Germinal center (tissue), 1 donor: ENCODE measurements at places on chromosomes 7 and 10.

DNA sequence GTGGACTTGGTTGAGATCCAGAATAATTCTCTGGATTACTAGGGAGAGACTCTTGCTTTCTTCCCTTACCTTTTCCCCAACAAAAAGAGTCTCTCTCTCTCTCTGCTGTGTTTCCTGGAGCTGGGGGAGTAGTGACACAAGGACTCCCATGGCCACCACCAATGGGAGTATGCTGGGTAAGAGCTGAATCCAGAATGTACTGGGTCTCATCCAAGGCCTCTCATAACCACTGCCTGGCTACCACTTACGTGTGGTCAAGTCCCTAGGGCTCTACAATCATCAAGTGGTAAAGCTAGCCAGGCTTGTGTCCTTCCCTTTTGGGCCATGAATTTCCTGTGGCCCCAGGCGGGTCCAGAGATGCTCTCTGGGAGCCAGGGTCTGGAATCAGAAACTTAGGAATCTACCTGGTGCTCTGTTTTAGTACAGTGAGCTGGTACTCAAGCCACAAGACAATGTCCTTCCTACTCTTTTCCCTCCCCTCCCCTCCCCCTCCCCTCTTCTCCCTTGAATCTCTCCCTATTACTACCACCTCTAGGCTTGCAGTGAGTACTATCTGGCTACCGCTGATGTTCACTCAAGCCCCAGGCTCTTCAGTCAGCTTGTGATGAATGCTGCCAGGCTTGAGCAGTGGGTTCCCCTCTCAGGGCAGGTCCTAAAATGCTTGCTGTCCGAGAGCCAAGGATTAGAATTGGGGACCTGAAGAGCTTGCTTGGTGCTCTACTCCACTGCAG is 196.6 kb downstream of the BBS9 start:
- no peak for DNase-seq

DNA sequence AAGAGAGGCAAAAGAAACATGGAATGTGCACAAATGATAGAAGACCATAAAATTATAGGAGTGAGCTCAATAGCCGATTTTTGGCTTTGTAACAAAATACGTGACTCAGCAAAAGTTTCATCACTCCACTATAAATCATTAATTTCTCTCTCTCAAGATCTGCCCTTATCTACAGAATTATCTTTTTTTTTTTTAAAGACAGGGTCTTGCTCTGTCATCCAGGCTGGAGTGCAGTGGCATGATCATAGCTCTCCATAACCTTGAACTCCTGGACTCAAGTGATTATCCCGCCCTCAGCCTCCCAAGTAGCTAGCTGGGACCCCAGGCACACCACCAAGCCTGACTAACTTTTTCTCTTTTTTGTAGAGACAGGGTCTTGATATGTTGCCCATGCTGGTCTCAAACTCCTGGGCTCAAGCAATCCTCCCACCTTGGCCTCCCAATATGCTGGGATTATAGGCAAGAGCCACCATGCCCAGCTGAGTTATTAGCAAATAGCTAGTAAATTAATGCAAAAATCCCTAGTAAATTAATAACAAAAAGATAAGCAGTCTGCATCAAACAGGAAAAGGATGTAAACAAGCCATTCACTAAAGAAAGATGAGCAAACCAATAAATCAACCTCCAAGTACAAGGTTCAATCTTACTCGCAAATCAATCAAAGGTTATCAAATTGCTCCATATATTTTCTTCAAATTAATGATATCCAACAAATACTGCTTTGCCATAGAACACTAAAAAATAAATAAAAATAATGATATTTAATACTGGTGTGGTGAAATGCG is 450.7 kb downstream of the PARD3 start:
- no peak for DNase-seq

- DNase-seq, result no peak
Observed at GRCh38 chr7:96833676-96834453, 124.2 kb upstream of the SEM1 start.

GRCh38 chr7:155280446-155281397 is 17.0 kb upstream of the INSIG1 start:
- DNase-seq, result no peak

- DNase-seq, result no peak
Observed at GRCh38 chr10:4399556-4399955, 426.5 kb upstream of the AKR1E2 start.

- DNase-seq, result peak; percentile 56
Observed at GRCh38 chr10:133336577-133337369, at the start of gene CALY. Gene CALY (minus strand): TSS chr10:133336896. CDS start chr10:133328989, 7,907 bp downstream.

GRCh38 chr10:88181902-88182600 is 318.6 kb downstream of the PTEN start:
- DNase-seq, result no peak

DNA sequence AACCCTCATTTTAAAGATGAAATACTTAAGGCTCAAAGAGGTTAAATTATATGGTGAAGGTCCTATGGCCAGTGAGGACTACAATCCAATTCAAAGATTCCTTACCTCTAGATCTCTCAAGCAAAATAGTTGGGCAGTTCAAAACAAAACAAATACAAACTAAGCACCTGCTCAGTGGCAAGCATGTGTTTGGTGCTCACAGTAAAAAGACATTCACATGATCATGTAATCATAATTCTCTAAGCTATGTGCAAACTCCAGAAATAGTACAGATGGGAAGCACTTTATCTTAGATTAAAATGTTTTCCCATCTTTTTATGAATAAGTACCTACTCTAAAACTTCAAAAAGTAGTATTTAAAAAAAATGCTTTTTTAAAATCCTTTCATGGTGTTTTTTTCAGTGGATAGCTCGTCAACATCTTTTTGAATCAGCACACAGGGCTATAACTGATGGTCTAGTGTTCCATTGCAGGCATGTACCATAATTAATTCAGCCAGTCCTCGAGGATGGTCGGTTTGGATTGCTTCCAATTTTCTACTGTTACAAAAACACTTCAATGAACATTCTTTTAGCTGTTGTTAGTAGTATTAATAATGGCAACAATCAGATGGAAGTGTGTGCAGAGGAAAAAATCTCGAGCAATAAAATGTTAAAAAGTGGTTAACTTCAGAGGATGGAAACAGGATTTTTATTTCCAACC is 58.4 kb downstream of the CHCHD3 start:
- no peak for DNase-seq

DNA sequence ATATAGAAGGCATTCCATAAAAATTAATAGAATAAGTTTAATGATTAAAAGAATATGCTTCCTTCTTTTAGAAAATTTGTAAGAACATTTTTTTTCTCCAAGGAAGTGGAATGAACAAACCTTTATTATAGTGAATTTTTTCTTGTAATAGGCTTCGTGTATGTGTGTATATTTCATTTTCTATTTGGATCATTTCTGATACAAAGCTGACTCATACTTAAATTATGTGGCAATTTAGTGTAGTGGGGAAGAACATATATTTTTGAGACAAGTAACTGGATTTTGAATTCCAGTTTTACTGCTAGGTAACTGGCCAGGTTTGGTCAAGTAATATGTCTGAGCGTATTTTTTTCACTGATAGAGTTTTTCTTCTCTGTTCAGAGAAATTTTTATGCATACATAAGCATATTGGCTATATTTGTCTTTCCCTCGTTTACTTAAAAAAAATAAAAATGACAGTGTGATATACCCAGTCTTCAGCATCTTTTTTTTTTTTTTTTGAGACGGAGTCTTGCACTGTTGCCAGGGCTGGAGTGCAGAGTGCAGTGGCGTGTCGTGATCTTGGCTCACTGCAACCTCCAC is 50.8 kb downstream of the CDK13 start:
- no peak for DNase-seq

GRCh38 chr7:5692112-5692844 is 89.2 kb downstream of the RNF216 start:
- DNase-seq, result no peak

DNA sequence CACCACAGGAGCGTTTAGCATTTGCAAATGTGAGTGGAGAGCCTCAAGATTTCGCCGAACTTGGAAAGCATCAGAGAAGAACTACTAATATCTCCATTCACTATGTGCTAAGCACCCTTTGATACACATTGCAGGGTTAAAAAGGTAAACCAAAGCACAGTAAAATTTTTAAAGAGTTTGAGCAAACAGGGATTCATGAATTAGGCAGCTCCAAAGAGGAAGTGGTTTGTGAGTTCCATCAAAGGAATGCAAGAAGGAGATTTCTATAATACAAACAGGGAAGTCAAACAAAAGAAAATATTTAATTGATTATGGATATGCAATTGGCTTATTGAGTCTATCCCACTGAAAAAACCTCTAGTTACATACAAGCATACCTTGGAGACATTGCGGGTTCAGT is 81.1 kb upstream of the TMEM72 start:
- no peak for DNase-seq

GRCh38 chr10:102153093-102153620 is 968 bp downstream of the NOLC1 start:
- no peak for DNase-seq

GRCh38 chr7:8592167-8592566 is 158.8 kb downstream of the NXPH1 start:
- no peak for DNase-seq

GRCh38 chr7:145313551-145313950 is 477.7 kb upstream of the TPK1 start:
- no peak for DNase-seq

DNA sequence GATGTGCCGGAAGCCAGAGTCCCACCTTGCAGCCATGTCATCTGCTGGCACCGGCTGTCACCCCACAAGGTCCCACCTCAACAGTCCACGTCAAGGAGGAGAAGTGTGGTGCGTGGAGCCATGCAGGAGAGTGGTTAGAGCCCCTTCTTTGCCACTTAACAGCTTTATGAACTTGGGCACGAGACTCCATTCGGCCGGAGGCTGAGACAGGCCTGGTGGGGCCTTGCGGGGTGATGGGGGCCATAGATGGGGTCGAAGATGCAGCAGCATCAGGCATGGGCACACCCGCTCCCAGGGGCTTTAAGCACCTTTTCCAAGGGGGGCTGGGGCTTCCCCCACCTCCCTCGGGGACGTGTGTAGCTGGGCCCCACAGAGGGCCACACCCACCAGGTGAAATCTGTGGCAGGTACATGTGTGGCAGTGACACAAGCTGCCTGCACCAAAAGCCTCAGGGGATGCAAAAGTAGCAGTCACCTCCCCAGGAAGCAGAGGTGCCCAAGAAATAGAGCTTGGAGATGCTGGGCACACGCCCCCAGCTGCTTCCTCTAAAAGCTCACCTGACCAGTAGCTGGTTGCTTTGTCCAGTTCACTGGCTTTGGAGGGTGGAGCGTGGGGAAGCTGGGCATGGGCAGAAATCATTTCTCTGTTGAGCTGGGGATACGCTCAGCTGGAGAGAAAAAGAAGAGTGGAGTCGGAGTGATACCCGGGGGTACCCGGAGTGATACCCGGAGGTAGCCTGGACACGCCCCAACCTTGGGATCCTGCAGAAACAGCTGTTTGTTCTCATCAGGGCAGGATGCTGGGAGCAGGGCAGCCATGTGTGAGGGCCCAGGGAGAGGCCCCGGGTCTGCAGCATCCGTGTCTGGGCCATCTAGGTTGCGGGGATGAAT is 199.8 kb downstream of the EBF3 start:
- DNase-seq, result no peak

DNA sequence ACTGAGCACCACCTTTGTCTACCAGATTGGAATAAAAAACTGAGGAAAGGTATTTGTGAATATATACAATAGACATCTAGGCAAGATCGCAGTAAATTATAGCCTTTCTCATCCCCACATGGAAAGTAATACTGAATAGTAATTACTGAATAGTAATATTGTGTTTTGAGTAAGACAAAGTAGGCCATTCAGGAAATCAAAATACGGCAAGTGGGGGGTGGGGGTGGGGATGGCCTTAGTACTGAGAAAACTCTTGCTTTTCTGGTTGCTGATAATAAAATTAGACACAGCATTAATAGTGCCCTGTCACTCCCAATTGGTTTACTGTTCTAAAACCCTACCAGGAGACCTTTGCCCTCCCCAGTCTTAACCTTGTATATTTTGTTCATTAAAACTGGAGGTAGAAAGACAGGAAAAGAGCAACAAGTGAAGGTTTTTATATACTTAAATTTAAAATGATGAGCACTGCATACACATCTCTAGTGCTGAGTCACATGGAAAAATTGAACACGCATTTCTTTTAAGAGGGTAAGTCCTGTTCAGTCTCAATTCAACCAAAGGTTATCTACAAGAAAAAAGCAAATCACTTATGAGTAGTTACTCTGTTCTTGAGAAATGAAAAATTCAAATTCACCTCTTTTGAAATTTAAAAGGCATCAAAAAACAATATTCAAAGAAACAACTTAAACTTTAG is 65.6 kb downstream of the IGF2BP3 start:
- DNase-seq, result no peak

GRCh38 chr10:122347170-122347841 is 27.2 kb upstream of the PLEKHA1 start:
- DNase-seq, result no peak

DNA sequence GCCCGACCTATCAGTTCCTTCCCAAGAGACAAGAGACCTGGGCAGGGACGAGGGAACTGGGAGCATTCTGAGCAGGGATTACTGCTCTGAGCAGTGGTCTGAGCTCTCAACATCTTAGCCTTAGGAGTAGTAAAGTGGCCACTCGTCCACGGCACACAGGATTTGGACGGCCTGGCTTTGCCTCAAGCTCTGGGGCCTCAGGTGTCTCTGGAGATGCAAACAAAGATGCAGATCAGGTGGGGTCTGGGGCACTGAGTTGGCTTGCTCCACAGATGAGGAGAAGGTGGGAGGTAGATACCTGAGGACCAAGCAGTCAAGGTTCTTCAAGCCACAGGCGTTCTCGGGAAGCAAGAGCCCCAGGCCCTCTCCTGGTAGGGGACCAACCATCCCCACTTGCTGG is 16.1 kb upstream of the NPFFR1 start:
- no peak for DNase-seq

GRCh38 chr10:34751272-34751671 is 63.8 kb downstream of the PARD3 start:
- DNase-seq, result no peak

GRCh38 chr10:91629715-91630549 is 2.9 kb downstream of the PPP1R3C start:
- no peak for DNase-seq

DNA sequence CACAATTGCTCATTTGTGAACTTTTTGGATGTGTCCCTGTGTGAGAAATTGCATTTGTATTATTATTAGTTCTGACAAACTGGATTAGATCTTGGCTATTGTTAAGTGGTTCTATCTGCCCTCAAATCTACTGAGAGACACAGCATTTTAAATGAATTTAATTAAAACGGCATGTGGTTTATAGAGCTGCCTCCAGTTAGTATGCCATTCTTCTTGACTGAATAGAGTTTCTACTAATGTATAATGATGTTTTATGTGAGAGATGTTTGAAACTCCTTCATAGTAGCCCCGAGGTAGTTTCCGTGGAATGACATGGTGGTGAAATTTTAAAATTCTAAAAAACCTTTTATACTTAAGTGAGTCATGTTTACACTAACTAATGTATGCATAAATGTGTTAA is 110.9 kb downstream of the DYNC1I1 start:
- no peak for DNase-seq

DNA sequence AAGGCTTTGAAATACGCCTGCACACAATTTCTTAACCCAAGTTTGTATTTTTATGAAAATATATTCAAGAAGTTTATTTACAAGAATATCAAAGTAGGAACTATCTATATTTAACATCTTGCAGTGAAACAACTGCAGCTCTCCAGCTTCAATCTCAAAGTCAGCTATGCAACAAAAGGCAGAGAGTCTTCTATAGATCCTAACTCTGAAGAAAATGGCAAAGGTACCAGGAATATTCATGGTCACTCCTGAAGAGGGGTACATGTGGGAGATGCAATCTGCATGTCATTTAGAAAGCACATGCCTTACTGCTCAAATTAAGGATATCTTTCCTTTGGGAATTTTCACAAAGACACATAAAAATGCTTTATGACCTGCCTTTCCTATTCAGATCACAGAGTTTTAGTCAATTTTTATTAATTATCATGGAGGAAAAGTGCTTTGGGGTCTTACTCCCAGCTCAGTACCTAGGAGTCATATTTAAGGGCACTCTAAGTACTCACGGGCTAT is 1.5 kb downstream of the ANK3 start:
- no peak for DNase-seq
